ENCODE measurements at places on chromosomes 2 and 18.

- peak; percentile 89 for DNase-seq
Observed at GRCh38 chr2:229634601-229635370, 79.6 kb downstream of the DNER start.

GRCh38 chr18:32669549-32670165 is 103.2 kb downstream of the KLHL14 start:
- no peak for DNase-seq

DNA sequence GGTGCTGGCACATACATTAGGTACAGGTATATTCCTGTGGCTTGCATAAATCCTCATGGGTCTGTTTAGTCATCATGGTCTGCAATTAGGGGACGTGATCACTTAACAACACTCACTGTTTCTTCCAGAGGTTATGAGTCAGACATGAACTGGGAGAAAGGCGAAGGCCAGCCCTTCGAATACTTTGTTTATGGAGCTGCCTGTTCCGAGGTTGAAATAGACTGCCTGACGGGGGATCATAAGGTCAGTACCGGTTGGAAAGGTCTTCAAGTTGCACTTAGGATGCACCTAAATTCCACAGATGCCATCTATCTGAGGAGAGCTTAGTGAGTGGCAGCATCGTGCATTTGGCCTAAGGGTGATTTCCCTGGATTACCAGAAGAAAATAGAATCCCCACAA is 76.9 kb downstream of the AOX1 start:
- DNase-seq, result no peak

GRCh38 chr2:8544171-8544785 is 137.6 kb upstream of the ID2 start:
- no peak for DNase-seq

- DNase-seq, result no peak
Observed at GRCh38 chr2:187126247-187127005, 277.5 kb upstream of the ZSWIM2 start.

DNA sequence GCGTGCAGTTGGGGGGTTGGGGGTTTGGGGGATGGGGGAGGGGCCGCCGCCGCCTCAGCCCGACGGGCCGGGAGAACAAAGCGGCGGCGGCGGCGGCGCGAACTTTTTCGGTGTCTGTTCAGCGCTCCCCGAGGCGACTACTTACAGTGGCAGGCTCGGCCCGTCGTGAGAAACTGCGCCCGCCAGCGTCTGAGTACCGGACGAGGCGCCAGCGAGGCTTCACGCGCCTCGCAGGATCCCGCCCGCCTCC is 172 bp downstream of the PRKD3 start:
- DNase-seq, result no peak

GRCh38 chr2:231612109-231612455 is 19.4 kb downstream of the TEX44 start:
- DNase-seq, result no peak

DNA sequence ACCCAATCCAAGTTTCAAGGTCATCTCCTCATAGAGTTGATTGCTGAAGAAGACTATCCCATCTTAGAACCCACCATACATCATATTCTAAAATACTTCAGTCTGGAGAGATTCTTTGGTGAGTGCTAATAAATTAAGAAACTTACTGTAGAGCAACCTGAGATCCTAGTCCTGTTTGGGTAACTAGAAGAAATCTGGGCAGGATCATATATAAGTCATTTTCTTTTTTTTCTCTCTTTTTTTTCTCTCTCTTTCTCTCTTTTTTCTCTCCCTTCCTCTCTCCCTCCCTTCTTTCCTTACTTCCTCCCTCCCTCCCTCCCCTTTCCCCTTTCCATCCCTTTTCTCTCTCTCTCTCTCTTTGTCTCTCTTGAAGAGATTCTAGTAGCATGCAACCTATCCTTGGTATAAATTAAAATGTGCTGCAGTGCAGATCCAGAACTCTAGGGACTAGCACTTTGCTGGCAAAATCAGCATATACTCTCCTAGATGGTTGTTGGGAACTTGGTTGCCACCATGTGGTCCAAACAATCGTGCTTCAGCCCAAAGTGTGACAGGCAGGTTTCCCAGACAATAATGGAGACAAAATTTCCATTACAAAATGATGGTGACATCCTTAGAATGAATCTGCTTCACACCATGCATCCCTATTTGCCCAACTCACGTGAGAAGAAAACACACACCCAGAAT is 399.4 kb upstream of the CELF4 start:
- no peak for DNase-seq

- DNase-seq, result no peak
Observed at GRCh38 chr2:184215745-184216144, 382.6 kb upstream of the ZNF804A start.

DNA sequence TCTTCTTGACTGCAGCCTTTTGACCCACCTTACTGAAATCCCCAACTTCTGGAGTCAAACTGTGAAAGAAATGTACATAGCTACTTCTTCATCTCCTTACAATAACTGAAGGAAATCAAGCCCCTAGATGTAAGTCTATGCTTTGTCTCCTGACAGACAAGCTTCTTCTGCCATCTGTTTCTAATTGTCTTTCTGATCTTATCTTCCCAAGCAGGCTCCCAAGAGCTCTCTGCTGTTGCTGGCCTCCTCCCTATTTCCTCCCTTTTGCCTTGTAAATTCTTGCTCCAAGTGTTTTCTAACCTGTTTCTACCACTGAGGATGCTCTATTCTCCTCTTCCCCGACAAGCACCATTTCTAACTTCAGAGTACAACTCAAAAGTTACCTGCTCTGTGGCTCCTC is 77.4 kb upstream of the OSR1 start:
- no peak for DNase-seq

DNA sequence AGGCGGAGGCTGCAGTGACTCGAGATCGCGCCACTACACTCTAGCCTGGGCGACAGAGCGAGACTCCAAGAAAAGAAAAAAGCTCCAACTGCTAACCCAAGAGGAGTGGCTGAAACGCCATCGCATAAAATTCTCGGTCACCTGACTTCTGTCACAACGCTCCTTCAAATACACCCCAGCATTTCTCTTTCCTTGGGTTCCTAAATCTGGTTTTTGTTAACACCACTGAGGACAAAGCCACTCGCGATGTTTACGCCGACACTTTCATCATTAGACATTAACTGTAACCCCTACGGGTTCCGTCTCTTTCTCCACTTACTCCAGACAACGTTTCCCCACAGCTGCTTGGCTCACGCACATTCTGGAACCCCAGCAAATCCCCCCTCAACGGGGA is 679 bp downstream of the CLK1 start:
- peak; percentile 47 for DNase-seq

DNA sequence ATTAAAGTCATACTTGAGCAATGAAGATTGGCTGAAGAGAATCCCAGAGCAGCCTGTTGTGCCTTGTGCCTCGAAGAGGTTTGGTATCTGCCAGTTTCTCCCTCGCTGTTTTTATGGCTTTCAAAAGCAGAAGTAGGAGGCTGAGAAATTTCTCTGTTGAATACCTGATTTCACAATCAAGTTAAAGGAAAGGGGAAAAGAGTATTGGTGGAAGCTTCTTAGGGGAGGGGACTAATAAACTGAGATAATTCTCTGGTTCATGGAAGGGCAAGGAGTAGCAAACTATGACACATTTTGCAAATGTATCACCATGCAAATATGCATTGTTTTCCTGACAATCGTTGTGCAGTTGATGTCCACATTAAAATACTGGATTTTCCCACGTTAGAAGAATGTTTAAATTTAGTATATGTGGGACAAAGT is at the start of gene IL1B:
Gene IL1B (minus strand): TSS at position 85 of the 423 bp plus-strand sequence. CDS start 550 bp downstream, outside the sequence.
- no peak for DNase-seq

GRCh38 chr18:9289698-9290097 is 44.9 kb upstream of the TWSG1 start:
- DNase-seq, result no peak

DNA sequence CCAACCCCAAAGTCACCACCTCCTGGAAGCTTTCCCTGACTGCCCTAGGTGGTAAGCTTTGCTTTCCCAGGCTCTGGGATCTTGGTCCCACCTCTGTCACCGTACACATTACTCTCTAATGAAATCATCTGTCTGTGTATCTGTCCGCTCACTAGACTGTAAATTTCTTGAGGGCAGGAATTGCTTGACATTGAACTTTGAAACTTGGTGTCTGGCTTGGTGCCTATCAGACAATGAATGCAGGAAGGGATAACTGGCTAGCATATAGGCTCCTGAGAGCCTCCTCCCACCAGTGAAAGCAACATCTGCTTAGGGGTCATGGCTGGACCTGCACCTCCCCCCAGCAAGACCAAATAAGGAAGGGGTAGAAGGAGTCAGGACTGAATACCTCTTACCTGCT is 155.7 kb downstream of the TNS1 start:
- no peak for DNase-seq

- no peak for DNase-seq
Observed at GRCh38 chr2:167844714-167845530, 402.5 kb downstream of the STK39 start.

DNA sequence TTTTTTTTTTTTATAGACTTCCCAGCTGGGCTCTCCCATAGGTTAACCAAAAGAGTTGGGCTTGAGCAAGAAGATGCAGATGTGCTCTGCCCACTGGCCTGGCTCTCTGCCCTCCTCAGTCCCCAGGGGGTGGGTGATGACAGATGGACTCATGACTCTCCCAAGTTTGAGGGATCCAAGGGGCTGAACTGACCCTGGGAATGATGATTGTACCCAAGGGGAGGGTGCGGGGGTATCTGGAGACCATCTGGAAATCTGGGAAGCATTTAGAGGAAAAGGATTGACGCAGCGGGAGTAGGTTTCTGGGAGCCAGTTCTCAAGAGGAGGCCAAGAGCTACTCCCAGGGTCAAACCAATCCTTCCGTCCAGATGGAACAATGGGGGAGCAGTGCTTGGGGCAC is 330.8 kb downstream of the CYP26B1 start:
- DNase-seq, result no peak

GRCh38 chr18:73756256-73757091 is 391.2 kb downstream of the FBXO15 start:
- DNase-seq, result no peak

- DNase-seq, result no peak
Observed at GRCh38 chr2:172525601-172526000, 30.3 kb upstream of the PDK1 start.

- no peak for DNase-seq
Observed at GRCh38 chr2:112155331-112156151, 17.4 kb downstream of the FBLN7 start.

- no peak for DNase-seq
Observed at GRCh38 chr2:102505290-102505689, 32.3 kb downstream of the SLC9A4 start.

GRCh38 chr2:220949466-220949865 is 622.6 kb downstream of the EPHA4 start:
- DNase-seq, result no peak

DNA sequence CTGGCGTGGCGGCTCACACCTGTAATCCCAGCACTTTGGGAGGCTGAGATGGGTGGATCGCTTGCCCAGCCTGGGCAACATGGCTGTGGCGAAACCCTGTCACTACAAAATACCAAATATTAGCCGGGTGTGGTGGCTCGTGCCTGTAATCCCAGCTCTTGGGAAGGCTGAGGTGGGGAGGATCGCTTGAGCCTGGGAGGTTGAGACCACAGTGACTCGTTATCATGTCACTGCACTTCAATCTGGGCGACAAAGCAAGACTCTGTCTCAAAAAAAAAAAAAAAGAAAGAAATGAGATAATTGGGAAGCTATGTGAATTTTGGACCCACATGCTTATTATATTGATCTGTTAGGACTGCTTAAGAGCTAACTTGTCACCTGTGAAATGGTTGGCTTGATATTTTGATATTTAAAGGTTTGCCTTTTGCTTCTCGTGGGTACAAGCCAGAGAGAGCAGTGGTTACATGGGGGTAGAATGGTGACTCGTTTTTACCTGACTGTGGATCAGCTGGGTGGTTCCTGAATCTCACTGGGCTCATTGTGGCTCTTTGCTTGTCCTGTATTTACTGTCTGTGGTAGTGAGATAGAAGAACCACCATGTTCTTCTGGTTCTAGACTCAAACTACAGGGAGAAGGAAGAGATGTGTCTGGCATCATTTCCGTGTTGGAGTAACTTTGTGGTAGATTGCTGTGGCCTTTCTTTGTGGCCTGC is 28.9 kb downstream of the ZNF532 start:
- DNase-seq, result no peak

DNA sequence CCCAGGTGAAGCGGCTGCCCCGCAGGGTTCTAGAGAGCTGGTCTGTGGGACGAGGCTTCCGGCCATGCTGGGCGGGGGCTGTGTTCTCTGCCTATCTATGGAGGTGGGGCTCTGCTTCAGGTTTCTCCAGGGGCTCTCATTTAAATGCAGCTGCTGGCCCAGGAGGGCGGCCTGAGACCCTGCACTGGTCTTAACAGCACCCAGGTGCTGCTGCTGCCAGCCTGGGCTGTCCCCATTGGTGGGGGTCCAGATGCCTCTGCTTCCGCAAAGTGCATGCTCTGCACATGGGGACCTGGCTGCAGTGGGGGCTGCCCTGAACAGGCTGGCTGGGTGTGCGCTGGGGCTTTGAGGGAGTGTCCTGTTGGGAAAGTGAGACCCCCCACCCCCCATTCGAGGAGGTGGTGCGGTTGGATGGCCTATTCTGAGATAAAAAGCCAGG is 29.7 kb upstream of the ALLC start:
- no peak for DNase-seq

GRCh38 chr2:16722677-16723076 is 57.0 kb upstream of the CYRIA start:
- no peak for DNase-seq

- no peak for DNase-seq
Observed at GRCh38 chr18:3458952-3459853, 9.2 kb downstream of the TGIF1 start.

- no peak for DNase-seq
Observed at GRCh38 chr18:42480441-42480840, 525.4 kb downstream of the PIK3C3 start.

GRCh38 chr2:235908826-235909225 is 259.4 kb downstream of the GBX2 start:
- no peak for DNase-seq

DNA sequence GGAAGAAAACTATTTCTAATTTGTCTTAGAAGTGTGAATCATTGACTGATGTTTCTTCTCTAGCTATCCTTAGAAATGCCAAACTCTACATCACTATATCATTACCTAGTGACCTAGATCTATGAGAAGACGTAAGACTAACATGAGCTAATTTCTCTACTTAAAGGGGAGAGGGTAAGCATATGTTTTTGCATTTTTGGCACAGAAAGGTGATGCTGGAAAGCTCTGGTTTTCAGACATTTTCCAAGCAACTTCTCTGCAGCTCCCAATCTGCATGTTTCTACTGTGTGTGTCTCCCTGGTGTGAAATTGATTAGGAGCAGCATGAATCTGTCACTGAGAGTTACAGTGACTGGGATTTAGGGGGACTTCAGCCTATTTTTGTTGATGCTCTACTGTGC is 235.2 kb upstream of the LINC00305 start:
- peak; percentile 6 for DNase-seq

GRCh38 chr2:98795891-98796676 is 65.2 kb upstream of the MGAT4A start:
- peak; percentile 56 for DNase-seq
